ENCODE measurements at places on chromosomes 5 and 9.

GRCh38 chr5:68070591-68071281 is 144.8 kb upstream of the PIK3R1 start:
- no peak for DNase-seq

DNA sequence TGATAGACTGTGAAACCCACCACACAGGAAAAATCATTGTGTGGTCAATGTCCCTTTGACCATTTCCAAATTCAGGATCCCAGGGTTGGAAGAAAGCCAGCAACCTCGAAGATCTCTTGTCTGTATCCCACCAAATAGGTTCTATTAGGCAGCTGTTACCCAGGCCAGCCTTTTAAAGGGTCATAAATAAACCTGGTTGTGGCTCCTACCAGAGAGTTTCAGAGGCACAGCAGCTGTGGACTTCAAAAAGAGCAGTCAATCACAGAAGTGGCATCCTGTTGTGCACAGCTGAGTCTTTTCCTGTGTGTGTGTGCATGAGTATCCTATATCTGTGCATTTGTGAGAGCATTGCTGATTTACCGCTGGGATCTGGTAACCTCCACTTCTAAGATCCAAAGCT is 23.7 kb upstream of the OR2S2 start:
- no peak for DNase-seq

- no peak for DNase-seq
Observed at GRCh38 chr5:129359450-129359849, 100.6 kb upstream of the ADAMTS19 start.

GRCh38 chr5:78659714-78660113 is 11.1 kb upstream of the LHFPL2 start:
- DNase-seq: no peak

GRCh38 chr5:34656700-34657273 is 659 bp downstream of the RAI14 start:
- DNase-seq: no peak

DNA sequence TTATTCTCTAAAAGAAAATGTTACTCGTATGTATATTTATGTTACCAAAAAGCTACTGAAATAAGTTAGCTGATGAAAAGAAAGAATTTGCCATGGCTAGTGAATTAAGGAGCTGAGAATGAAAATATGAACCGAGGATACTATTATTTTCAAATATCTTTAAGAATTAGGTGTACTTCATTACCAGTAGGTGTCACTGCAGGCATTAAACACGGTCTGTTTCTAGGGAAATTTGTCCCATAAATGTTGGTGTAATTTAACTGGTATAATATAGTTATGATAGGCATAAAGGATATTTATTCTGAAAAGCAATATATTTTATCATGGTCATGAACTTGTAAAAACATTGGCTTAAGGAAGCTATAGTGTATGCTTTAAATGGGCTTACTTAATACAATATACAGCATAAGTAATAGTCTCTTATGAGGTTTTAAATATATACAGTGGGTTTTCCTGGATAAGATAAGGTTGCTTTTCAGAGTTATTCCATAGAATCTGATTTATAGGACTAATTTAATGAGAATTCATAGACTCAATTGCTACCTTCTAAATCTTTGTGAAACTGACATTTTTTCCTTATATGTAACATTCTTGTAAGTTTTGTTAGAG is 72.4 kb upstream of the MPDZ start:
- DNase-seq: no peak

GRCh38 chr9:136610426-136610825 is 52.3 kb upstream of the EGFL7 start:
- DNase-seq: no peak

GRCh38 chr5:369151-369868 is 47.8 kb downstream of the AHRR start:
- DNase-seq: no peak

GRCh38 chr9:105313238-105313637 is 68.8 kb downstream of the SLC44A1 start:
- DNase-seq: no peak

GRCh38 chr5:78756858-78757257 is 108.3 kb upstream of the LHFPL2 start:
- no peak for DNase-seq

DNA sequence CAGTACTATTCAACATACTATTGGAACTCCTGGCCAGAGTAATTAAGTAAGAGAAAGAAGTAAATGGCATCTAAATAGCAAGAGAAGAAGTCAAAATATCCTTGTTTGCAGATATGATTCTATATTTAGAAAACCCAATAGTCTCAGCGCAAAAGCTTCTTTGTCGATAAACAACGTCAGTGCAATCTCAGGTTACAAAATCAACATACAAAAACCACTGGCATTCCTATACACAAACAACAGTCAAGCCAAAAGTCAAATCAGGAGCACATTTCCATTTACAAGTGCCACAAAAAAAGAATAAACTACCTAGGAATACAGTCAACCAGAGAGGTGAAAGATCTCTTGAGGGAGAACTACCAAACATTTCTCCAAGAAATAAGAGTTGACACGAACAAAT is 1901.9 kb upstream of the ACO1 start:
- no peak for DNase-seq

DNA sequence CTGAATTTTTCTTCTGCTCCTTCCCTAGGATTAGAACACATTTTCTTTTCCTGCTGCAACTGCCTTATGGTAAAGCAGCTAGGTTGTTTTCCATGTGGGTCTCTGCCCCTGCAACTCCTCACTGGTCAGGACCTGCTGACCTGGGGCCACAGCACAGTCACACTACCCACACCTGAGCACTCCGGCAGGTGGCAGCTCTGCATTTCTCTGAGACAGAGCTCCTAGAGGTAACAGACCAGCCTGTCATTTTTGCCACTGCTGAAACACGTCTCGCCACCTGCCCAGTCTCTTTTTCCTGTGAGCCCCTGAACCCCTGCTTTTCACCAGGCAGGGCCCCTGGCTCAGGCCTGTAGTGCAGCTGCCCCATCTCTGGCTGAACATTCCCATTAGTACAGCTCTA is 609.6 kb downstream of the HINT1 start:
- no peak for DNase-seq

DNA sequence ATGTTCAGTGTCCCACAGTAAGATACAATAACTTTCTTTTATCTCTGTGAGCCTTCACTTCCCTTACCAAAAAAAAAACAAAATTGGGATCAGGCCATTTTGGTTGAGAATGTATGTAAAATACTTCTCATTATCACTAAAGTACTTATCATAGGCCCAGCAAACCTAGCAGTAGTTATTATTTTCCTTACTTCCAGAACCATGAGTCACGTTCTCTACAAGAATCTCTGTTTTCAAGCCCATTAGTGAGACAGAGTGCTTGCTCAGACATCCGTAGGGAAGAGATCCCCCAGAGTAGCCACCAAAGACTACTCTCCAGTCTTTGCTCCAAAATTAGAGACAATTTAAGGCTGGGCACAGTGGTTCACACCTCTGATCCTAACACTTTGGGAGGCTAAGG is 103.9 kb upstream of the NR5A1 start:
- no peak for DNase-seq

DNA sequence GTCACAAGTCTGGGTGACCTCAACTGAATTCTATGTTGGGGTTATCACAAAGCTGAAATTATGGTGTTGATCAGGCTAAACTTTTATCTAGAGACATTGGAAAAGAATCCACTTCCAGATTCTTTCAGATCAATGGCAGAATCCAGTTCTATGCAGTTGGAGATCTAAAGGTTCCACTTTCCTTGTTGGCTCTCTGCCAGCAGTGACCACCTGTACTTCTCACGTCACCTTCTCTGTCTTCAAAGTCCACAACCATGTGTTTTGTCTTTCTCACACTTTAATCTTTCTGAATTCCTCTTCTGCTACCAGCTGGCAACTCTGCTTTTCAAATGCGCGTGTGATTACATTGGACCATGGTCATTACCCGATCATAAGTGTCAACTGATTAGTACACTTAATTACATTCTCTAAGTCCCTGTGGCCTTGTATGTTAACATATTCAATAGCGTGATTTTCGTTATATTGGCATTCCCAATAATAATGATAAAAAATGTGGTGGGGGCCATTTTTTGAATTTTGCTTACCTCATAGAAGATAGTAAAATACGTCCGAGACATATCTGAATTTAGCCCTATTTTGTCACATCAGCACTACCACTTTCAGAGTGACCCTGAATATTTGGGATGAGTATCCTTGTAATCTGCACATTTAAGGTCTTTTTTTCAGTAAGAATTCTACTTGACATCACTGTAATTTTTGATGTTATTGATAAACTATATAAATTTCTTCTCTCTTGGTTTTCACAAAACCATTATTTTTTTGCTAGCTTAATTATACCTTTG is 73.7 kb upstream of the PRDM9 start:
- DNase-seq: no peak

GRCh38 chr9:136363949-136364748 is 605 bp upstream of the DNLZ start:
- no peak for DNase-seq

GRCh38 chr9:77987081-77987656 is 44.4 kb downstream of the GNAQ start:
- DNase-seq: no peak

DNA sequence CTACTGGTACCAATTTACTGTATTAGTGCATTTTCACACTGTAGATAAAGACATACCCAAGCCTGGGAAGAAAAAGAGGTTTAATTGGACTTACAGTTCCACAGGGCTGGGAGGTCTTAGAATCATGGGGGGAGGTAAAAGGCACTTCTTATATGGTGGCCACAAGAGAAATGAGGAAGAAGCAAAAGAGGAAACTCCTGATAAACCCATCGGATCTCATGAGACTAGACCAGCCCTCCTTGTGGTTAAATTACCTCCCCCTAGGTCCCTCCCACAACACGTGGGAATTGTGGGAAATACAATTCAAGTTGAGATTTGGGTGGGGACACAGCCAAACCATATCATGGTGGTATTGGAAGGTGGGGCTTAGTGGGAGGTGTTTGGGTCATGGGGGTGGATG is 56.5 kb upstream of the SPDL1 start:
- no peak for DNase-seq

- DNase-seq: no peak
Observed at GRCh38 chr5:42840269-42840668, 28.6 kb upstream of the SELENOP start.

- peak; percentile 26 for DNase-seq
Observed at GRCh38 chr5:175718401-175719108, 60.7 kb downstream of the HRH2 start.

DNA sequence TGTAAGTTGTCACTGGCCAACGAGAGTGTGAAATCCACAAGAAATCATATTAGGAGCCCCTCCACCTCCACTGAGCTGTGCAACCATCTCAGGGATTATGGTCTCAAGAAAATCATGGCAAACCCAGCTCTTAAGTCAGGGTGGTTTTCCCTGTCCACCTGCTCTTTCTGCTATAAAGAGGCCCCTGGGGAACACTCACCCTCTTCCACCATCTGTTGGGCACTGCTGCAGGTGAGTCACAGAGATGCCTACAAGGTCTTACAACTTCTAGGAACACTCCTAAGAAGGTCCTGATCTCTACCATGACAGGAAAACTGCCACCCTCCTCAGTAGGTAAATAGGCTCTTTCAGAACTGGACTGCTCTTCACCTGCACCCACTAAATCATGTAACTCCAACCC is 61.8 kb downstream of the DRD1 start:
- DNase-seq: no peak

DNA sequence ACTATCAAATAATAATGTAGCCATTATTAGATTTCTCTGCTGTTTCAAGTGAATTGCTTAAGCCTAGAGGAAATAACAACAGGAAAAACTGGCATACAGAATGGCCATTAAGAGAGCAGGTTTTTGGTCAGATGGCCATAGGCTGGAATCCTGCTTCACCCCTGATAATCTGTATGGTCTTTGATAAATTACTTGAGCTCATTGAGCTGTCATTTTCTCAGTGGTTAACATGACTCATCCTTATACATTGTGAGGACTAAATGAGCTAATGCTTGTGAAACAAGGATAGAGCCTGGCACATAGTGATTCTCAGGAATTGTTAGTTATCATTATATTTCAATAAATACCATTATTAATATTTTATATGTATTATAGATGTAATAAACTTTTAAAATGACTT is 516.5 kb downstream of the KIF4B start:
- DNase-seq: no peak

GRCh38 chr5:76500633-76501393 is 97.7 kb downstream of the IQGAP2 start:
- no peak for DNase-seq

- DNase-seq: no peak
Observed at GRCh38 chr5:150638488-150639376, 1.7 kb upstream of the SYNPO start.

GRCh38 chr9:130847306-130848217 is 12.5 kb downstream of the ABL1 start:
- DNase-seq: no peak

DNA sequence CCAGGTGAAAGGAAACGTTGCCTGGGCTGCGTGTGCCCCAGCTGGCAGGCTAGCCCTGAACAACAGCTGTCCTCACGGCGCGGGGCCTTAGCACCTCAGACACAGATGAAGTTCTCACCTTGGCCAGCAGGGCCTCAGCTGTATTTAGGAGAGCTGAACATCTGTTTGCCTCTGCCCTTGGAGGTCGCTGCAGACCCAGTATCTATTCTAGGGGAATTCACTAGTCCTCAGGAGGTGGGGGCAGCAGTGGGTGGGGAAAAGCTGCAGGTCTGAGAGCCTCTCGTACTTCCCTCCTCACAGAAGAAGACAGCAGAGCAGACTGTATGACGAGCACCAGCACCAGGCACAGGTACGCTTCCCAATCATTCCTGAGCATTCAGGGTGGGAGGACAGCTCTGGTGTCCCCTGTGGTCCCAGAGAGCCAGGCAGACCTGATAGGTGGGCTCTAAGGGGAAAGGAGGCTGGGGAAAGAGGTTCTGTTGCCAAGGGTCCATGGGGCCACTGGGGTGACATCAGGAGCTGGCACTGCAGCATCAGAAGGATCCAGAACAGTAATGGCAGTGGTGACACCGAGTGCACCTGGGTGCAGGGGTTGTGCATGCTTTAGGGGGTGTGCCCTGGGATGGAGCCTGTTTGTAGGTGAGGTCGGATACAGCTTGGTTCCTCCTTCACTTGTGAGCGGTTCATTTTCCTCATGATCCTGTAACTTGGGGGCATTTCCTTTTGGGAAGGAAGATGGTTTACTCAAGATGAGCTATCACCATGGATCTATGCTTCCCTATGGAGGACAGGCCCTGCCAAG is 13.8 kb downstream of the CD74 start:
- DNase-seq: no peak

DNA sequence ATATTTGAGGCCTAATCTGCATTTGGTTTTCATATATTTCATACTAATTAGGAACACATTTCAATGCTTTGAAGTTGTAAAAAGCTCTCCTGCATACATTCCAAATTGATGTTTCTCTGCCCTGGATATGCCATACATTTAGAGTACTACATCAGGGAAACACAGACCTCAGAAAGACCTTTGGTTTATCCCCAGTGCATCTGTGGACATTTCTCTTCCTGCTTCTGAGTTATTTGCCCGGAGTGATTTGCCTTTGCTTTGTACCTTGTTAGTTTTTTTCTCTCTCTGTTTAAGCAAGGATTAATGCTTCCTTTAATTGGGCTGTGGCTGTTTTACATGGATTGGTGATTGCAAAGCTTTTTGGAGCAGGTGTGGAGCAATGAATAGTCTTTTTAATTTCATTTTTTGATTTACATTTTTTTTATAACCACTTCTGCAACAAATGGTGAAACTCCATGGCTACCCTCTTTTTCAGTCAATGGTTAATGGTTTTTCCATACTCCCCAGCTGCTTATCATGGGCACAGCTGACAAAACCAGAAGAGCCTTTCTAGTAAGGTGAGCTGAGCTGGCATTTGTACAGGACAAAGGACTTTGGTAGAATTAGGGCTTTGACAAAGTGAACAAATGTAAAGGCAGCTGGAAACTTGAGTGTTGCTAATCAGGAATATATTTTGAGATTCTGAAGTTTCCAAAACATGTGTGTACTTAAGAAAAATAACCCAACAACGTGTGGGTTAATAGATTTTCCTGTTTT is 54.2 kb downstream of the ZSWIM6 start:
- DNase-seq: no peak

Measured in activated T-helper 1 cell treated with Interleukin-2 at 50 U/mL for 16 hours (primary cell).